ENCODE measurements at places on chromosomes 12 and 14. TPM values are rescaled to one million over a fixed set of nuclear protein-coding genes. Genes with fewer than 3 reads are reported as not detected.

DNA sequence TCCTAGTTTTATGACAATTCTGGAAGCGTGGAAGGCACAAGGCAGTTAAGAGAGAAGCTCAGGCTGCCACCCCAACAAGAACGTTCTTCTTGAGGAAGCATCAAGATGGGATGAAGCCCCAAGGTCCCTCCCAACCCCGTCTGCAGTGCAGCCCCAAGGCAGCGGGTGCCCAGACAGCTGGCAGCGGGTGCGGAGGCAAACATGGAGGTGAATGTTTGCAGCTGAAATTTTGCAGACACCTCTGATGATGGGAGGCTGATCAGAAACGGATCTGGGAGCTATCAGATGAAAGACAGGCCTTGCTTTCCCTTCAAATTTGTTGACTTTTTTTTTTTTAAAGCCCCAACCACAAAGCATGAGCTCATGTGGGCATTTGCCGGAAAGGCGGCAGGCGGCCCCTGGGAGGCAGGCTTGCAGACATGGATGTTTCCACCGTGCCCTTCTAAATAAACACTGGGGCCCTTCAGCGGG is 230.7 kb upstream of the RTL1 start:
- ATAC-seq = no peak

DNA sequence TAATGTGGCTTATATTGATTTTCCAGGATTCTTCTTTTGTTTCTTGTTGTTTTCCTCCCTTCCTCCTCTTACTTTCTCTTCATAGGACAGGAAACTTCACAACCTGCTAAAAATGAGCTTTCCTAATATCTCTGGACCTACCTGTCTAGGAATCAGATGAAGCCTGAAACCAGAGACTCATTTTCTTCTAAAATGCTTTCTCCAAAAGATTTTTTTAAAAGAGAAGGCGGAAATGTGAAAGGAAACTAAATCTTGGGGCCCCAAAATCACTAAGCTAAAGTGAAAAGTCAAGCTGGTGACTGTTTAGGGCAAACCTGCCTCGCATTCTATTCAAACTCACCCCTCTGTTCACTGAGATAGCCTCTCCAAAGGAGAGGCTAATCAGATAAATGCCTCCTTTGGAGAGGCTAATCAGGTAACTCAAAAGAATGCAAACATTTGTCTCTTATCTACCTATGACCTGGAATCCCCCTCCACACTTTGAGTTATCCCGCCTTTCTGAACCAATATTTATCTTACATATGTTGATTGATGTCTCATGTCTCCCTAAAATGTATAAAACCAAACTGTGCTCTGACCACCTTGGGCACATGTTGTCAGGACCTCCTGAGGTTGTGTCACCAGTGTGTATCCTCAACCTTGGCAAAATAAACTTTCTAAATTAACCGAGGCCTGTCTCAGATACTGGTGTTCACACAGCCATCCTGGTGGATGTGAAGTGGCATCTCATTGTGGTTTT is 72.7 kb upstream of the HECTD1 start:
- ATAC-seq = no peak

The AICDA gene
- not detected for total RNA-seq

GRCh38 chr14:90003526-90004307 is 48.0 kb downstream of the TDP1 start:
- no peak for ATAC-seq

The CIROP gene
- total RNA-seq = not detected

The PIWIL1 gene
- total RNA-seq = not detected

The EML5 gene
- 1.4 TPM for total RNA-seq

DNA sequence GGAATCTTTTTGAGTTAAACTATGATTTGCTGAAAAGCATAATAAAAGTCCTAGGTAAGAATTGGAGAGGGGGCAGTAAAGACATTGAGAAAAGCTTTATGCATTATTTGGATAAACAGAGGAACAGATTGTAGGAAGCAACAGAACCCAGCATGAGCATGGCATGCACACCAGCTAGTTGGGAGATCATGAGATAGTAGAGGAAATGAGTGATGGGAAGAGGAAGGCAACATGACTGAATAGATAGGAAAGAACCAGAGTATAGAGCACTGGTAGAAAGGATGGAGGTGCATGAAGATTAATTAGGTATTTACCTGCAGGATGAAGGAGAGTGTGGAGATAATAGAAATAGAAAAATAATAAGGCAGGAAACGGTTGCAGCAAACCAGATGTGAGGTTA is 248.5 kb upstream of the LMO3 start:
- ATAC-seq = no peak

DNA sequence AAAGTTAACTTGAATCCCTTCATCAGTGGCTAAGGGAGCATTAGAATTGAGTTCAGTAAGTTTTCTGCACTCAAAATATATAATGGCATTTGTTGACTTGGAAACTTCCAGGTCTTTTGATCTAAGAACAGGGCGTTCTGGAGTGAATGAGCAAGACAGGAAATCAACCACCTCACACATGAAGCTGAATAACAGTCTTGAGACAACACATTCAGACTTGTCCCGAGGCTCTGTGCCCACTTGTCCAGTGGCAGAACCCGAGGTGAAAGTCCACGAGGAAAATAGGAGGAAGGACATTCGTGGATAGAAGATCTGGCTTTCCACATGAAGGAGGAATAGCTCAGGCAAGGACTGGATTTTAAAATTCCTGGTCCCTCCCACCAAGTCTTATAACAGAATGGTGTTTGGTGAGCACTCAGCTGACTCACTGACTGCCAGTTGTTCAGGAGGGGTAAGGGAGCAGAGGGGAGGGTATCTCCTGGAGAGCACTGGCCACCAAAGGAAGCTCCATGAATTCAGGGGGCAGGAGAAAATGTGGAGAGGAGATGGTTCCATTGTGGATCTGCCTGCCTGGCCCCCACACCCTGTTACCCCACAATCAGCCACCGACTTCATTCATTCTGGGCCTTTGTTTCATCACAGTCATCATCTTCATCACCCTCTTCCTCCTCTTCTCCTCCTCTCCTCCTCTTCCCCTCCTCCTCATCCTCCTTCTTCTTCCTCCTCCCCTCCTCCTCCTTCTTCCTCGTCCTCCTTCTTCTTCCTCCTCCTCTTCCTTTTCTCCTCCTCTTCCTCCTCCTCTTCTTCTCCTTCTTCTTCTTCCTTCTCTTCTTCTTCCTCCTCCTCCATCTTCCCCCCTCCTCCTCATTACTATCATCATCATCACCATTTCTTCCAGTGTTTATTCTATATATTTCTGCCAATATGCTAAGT is 620.1 kb downstream of the MED13L start:
- no peak for ATAC-seq

Data from esophagus mucosa (tissue), 1 donor.